ENCODE measurements at places on chromosomes 16 and 17. TPM values are rescaled to one million over a fixed set of nuclear protein-coding genes. Genes with fewer than 3 reads are reported as not detected.

DNAH17 gene
- total RNA-seq = 1.0 TPM

MPV17L gene
- total RNA-seq = 0.26 TPM

SLFN11 gene
- total RNA-seq = 0.26 TPM

TNK1 gene
- total RNA-seq = 1.7 TPM

SPATA22 gene
- total RNA-seq = not detected

CA10 gene
- not detected for total RNA-seq

ARSG gene
- total RNA-seq = 9.8 TPM

ABCA9 gene
- 0.23 TPM for total RNA-seq

CIBAR2 gene
- total RNA-seq = not detected

TMEM98 gene
- 84.2 TPM for total RNA-seq

SMPD3 gene
- total RNA-seq = not detected

INO80E gene
- total RNA-seq = 94.4 TPM

CCL11 gene
- not detected for total RNA-seq

PDE6G gene
- 1.1 TPM for total RNA-seq

SDK2 gene
- total RNA-seq = 2.4 TPM

CLEC10A gene
- 30.4 TPM for total RNA-seq

ITPRIPL2 gene
- total RNA-seq = 65.1 TPM

UBE2Z gene
- total RNA-seq = 81.8 TPM

KREMEN2 gene
- not detected for total RNA-seq

TEX14 gene
- 0.21 TPM for total RNA-seq

CAMTA2 gene
- total RNA-seq = 42.3 TPM

KRT14 gene
- not detected for total RNA-seq

TBX6 gene
- 2.6 TPM for total RNA-seq

ARHGAP27 gene
- total RNA-seq = 155 TPM

TRAPPC2L gene
- total RNA-seq = 65.3 TPM

TBC1D24 gene
- 17.3 TPM for total RNA-seq

SCNN1G gene
- total RNA-seq = not detected

GRAPL gene
- 38.3 TPM for total RNA-seq

TNFRSF17 gene
- total RNA-seq = not detected

CD300A gene
- not detected for total RNA-seq

GSG1L2 gene
- not detected for total RNA-seq

C17orf50 gene
- 0.90 TPM for total RNA-seq

TLCD3A gene
- 24.6 TPM for total RNA-seq

RTN4RL1 gene
- not detected for total RNA-seq

SYCE1L gene
- total RNA-seq = 2.5 TPM

PRSS36 gene
- 0.74 TPM for total RNA-seq

GPS1 gene
- 80.0 TPM for total RNA-seq
